ENCODE measurements at places on chromosomes 1 and 21.
A peak's percentile ranks its signal among the peaks of the same experiment; 100 is the strongest.

- no peak for DNase-seq
Observed at GRCh38 chr21:37655611-37656300, 260.5 kb downstream of the KCNJ6 start.

DNA sequence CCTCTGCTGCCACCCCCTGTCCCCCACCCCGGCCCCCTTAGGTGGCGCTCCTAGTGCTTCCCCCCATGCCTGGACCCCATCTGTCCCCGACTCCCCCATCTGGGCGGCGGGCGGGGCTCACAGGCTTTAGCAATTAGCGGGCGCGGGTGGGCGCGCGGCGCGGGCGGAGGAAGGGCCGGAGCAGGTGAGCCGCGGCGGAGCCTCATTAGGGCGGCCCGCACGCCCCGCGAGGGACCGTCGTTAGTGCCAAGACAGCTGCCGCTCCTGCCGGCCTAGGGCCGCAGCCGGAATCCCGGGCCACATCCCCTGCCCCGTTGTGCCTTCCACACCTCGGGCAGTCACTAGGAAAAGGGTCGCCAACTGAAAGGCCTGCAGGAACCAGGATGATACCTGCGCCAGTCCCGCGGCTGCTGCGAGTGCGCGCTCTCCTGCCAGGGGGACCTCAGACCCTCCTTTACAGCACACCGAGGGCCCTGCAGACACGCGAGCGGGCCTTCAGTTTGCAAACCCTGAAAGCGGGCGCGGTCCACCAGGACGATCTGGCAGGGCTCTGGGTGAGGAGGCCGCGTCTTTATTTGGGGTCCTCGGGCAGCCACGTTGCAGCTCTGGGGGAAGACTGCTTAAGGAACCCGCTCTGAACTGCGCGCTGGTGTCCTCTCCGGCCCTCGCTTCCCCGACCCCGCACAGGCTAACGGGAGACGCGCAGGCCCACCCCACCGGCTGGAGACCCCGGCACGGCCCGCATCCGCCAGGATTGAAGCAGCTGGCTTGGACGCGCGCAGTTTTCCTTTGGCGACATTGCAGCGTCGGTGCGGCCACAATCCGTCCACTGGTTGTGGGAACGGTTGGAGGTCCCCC lies 7.6 kb downstream of the OLIG2 start:
- no peak for DNase-seq

- DNase-seq = no peak
Observed at GRCh38 chr1:191671236-191671635, 487.0 kb upstream of the RGS18 start.

DNA sequence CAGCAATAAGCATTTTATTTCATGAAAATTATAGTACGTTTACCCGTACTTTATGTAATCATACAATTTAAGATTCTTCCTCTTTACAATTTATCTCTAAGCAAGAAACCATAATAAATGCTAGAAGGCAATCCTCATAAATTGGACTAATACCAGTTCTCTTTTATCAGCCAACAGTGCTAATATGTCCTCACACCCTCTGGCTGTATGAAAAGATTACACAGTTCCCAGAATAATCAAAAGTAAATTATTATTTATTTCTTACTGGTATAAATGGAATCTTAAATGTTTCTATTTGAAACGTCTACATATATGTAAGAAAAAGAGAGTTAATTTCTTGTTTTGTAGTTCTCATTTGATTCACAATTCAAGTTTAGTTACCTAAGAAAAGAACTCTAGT lies 3.1 kb upstream of the CDKN2C start:
- DNase-seq = no peak

DNA sequence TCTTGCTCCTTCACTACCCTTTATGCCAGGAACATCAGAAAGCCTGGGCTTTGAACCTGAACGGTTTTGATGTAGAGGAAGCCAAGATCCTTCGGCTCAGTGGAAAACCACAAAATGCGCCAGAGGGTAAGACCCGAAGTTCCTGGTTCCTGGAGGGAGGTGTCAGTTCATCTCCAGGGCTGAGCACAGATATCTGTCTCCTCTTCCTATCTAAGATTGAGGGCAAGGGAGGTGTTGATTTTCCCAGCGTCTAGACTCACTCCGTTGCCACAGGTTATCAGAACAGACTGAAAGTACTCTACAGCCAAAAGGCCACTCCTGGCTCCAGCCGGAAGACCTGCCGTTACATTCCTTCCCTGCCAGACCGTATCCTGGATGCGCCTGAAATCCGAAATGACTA lies 915 bp downstream of the CDC20 start:
- no peak for DNase-seq

GRCh38 chr21:45302082-45303061 lies 14.7 kb upstream of the POFUT2 start:
- no peak for DNase-seq

- DNase-seq = peak; percentile 45
Observed at GRCh38 chr1:151905070-151905442, 4.3 kb downstream of the THEM4 start.

DNA sequence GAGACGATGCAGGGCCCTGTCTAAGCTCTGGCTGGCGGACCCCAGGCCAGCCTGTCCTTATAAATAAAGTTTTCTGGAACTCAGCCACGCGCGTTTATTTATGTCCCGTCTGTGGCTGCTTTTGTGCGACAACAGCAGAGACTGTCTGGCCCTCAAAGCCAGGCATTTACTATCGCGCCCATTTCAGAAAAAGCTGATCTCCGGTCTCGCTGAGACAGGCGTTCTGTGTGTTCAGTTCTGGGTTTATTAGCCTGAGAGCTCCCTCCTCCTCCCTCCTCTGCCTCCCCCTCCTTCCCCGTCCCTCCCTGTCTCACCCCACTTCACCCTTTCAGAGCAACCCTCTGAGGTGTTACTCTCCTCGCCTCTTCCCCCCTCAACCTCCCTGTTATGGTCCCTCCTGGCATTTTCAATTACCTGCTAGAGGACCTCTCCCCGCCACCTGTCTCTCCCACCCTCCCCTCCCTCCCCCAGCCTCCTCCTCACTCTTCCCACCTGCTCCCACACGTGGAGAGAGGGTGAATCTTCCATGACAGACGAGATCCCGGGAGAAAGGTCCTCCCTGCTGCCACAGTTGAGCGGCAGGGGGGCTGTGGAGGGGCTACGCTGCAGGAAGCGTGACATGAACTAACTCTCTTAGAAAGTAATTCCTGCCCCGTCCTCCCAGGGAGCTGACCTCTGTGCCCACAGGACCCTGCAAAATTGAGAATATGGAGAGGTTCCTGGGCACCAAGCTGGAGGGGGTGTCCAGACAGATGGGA lies 59.9 kb downstream of the SPSB1 start:
- no peak for DNase-seq

DNA sequence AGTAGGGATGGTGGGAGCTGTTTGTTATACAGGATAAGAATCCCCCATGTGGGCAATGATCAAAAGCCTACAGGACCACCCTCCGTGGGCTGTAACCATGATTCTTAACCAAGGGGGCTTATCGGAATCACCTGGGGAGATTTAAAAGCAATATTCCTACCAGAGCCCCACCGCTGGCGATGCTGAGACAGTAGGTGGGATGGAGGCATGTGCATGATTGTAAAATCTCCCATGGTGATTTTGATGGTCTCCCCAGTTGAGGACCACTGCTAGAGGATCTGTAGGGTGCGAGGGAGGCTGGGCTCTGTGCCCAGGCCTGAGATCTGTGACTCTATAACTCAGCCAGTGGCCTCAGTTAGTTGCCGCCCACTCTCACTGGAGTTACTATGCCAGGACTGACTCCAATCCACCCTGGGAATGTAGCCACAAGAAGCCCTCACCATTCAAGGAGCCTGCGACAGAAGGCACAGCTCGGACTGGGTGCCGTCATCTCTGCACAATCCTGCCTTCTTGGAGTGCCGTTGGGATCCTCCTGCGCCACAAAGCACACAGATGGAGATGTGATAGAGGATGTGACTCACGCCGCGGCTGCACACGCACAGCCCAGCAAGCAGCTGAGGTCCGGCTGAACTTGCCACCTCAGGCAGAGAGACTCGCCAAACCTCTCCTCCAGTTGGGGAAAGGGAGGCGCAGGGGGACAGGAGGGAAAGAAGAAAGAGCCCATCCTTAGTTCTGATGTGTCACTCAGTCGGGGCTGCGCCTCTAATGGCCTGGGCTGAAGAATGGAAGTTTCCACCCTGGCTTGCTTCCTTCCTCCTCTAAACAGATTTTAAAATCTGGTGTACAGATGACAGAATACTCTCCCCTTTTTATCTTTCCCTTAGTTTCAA lies 26.5 kb downstream of the AKNAD1 start:
- DNase-seq = no peak

GRCh38 chr1:196295766-196296165 lies 312.5 kb downstream of the KCNT2 start:
- DNase-seq = no peak

DNA sequence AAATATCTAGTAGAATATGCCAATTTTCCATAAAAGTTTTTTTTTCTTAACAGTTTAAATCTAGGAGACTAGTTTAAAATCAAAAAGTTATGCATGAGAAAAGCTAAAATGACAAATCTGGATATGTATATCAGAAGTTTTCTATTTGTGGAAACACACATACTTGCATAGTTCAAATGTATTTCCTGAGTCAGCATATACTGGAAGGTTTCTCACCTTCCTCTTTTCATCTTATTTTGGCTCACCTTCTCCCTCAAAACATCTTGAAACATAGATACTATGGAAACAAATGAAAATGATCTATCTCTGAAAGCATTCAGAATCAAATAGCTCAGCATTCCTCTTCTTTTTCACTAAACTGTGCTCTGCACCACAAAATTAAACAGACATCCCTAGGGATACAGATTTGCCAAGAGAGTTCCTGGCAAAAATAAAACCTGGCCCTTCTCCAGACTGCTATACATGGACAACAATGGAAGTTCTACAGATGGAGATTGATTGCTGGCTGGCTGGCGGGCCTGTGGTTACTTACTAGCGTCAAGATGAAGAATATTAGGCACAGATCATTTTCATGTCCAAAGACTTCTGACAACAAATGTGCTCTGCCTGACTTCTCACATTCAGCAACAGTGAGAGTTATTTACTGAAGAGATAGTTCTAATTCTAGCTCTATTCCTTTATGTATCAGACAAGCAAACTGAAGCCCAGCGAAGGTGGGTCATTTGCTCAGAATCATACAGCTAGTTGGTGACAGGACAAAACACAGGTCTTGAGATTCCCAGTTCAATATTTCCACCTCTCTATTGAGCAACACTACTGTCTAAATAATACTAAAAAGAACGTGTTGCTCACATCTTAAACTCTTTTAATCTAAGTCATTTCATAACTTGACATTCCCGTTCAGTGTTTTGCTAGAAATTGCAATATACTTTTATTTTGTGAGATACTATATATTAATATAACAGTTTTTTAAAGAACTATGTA lies 26.6 kb downstream of the DIPK1A start:
- no peak for DNase-seq

GRCh38 chr1:39488012-39488545 lies 3.4 kb upstream of the BMP8A start:
- DNase-seq = no peak

GRCh38 chr1:90952906-90953305 lies 68.9 kb downstream of the ZNF644 start:
- no peak for DNase-seq

- no peak for DNase-seq
Observed at GRCh38 chr1:161267321-161267720, 8.8 kb downstream of the PCP4L1 start.

DNA sequence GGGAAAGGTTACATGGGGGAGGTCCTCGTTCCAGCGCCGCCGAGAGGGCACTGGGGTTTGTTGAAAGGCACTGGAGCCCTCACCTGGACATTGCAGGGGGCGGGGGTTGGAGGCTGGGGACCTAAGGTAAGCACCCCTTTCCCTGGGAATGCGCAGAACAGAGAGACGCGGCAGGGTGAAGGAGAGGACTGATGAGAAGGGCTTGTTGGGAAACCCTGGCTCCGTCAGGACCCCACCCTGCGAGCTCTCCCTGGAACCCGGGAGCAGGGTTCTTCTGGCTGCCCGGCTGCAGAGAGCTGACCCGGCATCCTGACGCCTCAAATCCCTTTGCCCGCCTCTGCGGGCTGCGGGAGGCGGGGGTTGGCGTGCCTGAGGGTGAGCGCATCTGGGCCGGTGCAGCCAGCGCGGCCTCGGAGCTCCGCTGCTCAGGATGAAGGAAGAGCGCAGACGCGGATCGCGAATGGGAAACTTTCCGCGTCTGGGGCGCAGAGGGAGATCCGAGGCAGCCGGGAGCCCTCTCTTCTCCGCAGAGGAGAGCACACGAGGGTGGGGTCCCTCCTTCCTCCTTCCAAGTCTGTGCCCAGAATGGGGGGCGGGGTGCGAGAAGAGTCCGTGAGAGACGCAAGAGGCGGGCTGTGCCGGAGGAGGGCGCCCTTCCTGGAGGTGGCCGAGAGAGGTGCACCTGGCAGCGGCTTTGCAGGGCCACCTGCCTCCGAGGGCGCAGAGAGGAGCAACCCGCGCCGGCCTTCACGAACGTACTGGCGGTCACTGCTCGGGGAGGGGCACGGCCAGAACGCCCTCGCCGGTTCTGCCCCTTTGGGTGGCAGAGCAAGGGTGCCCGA lies 2.4 kb downstream of the IGSF21 start:
- DNase-seq = no peak

Data from stimulated activated CD8-positive, alpha-beta memory T cell treated with anti-CD3 and anti-CD28 coated beads, Interleukin-4, amount 100 ng/mL, for 1 hour (primary cell).